Left hindlimb (tissue), 1 donor: ENCODE measurements at places on chromosomes 7 and 10.

DNA sequence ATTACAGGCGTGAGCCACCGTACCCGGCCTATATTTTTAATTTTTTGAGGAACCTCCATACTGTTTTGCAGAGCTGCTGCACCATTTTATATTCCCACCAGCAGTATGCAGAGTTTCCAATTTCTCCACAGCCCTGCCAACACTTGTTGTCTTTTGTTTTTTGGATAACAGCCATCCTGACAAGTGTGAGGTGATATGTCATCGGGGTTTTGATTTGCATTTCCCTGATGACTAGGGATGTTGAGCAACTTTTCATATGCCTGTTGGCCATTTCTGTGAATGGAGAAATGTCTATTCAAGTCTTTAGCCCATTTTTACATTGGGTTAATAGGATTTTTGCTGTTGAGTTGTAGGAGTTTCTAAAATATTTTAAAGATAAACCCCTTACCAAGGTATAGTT, 22.2 kb downstream of the ENTPD7 start:
- DNase-seq: no peak

DNA sequence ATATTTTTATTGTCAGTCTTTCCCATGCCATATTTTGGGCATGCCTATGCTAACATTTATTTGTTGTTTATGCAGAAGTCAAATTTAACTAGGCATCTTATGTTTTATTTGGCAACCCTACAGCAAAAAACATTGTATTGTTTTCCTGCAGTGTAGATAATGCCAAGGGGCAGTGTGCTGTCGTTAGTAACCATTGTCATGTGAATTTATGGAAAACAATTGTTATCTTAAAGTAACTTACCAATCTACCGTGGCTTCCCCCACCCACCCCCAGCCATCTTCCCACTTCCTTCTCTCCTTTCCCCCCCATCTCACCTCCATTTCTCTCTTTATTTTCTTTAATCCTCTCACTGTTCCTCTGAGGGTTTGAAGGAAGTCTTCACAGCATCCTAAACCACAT, 370.5 kb downstream of the ACTR3B start:
- no peak for DNase-seq

DNA sequence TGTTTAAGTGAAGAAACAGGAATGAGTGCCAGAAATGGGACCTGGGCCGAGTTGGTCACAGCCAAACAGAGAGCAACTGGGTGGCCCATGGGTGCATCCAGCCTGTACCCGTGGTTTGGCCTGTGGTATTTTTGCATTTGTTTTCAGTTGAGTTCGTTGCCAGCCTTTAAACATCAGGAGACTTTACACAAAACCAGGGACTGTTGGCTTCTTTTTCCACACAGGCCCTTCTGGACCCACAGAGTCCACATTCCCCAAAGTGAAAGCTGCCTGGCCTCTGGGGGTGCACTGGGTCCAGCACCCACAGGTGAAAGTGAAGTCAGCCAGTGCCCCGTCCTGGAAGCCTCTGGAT, 54.1 kb upstream of the TNS3 start:
- DNase-seq: no peak

- DNase-seq: no peak
These were observed 128.0 kb upstream of the CACUL1 start for GRCh38 chr10:118882741-118883140.

- DNase-seq: no peak
These were observed 107.6 kb upstream of the AFAP1L2 start for GRCh38 chr10:114511881-114512280.

DNA sequence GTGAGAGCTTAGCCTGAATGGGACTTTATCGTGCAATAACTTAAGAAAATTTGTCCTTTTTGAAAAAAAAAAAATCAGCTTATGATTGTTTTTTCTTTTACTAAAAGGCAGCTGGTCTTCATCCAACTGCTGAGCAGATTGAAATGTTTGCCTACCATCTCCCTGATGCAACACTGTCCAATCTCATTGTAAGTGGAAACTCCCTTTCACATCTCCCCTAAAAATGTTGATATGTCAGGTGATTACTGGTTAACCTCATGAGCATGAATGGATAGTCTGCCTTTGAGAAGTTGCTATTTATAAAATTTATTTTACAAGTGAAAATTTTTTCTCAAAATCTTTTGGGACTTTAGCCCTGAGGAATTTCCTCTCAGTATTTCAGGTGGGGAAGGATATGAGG, 17.8 kb upstream of the HKDC1 start:
- DNase-seq: no peak

DNA sequence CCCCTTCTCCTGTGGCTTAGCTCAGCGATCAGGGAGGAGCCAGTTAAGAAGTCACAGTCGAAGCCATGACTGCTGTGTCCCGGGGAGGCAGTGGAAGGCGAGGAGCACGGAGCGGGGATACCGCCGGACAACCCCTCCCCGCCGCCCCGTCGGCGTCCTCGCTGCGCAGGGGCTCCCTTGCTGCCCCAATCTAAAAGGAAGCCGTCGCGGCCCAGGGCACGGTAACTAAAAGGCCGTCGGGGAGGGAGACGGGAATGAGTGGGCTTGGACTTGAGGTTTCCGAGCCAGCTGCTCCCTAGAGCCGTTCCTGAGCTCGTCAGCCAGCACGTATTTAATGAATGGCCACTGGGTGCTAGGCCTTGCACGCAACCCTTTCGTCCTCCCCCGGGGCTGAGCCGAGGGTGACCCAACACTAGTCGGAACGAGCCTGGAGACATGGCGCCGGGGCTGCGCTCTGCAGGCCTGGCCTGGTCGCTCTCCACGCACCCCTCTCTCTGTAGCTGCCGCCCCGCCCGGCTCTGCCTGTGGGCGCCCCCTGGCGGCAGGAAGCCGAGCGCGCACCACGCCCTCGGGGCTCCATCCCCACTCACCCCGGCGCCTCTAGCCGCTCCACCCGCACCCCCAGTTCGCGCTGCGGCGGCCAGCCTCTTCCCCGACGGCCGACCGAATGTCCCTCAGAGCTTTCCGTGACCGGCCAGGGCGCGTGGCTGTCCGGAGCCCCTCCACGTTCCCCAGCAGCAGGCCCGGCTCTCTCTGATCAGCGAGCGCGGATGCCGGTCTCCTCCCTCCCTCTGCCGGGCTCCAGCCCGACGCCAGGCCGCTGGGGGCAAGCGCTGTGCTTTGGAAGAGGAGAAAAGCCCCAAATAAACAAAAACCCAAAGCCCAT, 29.3 kb upstream of the KCNK18 start:
- DNase-seq: peak; percentile 73

DNA sequence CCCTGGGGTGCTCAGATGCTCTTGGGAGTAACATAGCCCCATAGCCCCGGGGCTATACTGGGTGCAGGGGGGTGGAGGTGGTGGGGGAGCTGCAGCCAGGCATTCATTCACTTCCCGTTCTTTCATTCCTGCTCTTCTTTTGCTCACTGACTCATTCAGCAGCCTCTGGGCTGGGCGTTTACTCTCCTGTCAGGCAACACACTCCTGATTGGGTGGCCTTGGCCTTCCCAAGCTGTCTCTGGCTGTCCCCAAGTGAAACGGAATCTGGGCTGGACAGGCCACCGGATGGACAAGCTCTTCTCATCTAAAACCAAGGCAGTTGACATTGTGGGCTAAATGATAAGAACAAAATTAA, 34.6 kb downstream of the CHST3 start:
- DNase-seq: no peak

GRCh38 chr7:94417306-94417705, 22.6 kb downstream of the COL1A2 start:
- DNase-seq: no peak

DNA sequence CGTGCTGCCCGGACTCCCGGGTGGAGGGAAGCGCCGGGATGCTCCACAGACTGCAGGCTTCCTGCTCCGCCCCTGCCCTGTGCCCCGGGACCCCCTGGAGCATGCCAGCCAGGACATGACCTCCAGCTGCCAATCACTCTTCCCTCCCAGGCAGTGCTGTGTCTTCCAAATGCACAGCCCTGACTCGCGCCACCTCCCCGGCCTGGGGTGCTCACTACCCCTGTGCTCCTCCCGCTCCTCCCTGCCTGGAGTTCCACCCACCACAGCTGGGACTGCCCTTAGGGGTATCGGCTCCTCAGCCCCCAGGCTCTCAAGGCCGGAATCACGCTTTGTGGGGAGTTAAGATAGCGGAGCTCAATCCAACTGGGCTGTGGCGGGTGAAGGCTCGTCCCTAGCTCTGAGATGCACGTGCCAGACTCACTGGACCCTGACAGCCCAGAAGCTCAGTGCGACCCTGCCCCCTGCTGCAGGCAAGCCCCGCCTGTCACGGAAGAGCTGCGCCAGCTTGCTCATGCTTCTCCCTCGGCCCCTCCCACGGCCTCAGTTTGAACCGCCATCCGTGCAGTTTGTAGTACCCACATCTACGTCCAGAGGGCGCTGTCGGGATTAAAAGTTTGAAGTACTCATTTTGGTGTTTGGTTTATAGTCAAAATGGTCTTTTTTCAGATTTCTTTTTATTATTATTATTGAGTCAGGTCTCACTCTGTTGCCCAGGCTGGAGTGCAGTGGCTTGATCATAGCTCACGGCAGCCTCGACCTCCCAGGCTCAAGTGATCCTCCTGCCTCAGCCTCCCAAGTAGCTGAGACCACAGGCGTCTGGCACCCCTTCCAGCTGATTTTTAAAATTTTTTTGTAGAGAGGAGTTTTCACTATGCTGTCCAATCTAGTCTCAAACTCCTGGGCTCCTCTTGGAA, 142.5 kb upstream of the TCERG1L start:
- DNase-seq: peak; percentile 90

DNA sequence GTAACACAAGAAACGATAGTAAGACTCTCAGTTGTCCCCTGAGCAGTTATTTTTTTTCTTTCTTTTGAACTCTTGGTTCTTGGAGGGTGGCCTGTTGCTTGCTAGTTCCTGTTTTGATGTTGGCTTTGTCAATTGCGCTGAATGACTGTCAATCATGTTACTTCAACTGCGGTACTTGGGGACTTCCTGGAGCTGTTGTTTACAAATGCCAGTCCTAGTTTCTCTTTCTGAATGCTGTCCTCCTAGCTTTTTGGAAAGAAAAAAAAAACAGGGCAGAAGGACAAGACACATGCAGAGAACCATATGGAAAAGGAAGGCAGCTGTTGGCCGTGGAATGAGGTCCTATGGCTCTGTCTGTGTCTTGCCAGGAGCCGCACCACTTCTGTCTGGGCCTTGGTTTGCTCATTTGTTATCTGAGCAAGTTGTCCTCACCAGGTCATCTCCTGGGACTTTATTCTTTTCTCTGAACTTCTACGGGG, 7.0 kb upstream of the PDCD4 start:
- no peak for DNase-seq

DNA sequence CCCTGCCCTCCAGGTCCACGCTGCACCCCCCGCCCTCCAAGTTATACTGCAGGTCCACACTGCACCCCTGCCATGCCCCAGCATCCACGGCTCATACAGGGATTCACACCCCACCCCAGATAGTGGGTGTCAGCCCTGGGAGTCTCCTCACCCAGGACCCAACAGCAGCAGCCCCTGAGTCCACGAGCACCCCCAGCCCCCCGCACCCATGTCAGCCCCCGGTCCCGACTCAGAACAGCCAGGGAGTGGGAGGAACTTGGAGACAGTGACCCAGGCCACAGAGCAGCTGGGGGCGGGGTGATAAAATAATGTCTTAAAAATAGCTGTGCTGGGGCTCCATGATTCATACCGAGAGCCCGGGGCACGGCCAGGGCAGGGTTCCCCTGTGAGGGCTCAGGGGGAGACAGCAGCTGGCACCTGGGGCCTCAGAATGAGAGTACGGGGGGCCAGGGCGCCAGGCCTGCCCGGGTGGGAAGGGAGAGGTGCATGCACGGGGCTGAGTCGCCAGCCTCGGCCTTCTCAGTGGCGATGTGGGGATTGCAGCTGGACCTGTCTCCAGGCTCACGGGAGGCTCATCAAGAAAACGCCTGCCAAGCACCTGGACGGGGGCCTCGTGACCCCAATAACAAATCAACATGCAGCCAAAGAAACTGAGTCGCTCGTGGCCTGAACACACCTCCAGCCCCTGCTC, 29.8 kb downstream of the ADAP1 start:
- DNase-seq: no peak

GRCh38 chr10:117139581-117140524, 1.8 kb upstream of the VAX1 start:
- DNase-seq: no peak

DNA sequence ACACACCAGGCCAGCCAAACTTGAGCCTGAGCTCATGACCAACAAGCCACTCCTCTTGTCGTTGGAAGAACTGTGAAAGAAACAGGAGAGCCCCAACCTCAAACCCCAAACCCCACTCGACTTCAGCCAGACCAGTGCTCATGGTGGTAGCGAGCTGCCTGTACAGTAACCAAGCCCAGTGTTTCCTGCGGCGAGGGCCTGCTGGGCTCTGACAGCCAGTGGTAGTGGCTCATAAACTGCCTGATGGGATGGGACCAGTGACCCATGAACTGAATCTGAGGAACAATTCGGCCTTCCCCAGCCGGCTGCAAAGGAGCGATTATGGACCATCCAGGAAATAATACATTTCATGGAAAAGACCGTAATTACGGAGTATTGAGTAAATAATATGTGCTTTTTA, 191.9 kb downstream of the RPS24 start:
- no peak for DNase-seq

GRCh38 chr7:156616269-156617202, 24.0 kb upstream of the RNF32 start:
- DNase-seq: peak; percentile 44

DNA sequence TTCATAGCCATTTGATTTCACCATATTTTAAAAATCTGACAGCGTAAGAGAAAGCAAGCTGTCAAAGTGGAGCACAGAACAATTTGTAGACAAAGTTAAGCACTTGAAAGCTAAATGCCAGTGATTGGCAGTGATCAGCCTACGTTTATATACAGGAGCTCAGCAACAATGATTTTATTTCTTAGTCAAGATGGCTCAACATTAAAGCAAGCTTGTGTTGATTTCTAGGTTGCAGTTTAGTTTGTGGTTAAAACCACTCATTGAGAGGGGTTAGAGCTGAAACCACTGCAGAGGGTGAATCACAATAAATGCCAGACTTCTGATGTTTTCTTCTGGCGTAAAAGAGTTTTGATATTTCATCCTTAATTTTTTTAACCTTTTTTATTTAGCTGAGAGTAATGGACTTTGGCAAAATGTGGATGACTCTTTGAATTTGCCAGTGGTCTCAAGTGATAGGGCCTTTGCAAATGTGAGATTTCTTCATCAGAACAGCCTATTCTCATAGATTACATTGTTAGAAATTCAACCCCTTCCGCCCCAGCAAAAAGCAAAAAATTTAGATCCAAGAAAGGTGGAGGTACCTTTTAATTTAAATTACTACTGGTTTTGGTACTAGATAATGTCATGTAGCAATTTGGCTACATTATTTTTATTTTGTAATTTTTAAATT, 73.8 kb downstream of the SHOC2 start:
- DNase-seq: no peak

- peak; percentile 89 for DNase-seq
These were observed at the start of gene PDK4 for GRCh38 chr7:95596198-95597063. Gene PDK4 (minus strand): TSS chr7:95596516. CDS start chr7:95596293, 223 bp downstream.

DNA sequence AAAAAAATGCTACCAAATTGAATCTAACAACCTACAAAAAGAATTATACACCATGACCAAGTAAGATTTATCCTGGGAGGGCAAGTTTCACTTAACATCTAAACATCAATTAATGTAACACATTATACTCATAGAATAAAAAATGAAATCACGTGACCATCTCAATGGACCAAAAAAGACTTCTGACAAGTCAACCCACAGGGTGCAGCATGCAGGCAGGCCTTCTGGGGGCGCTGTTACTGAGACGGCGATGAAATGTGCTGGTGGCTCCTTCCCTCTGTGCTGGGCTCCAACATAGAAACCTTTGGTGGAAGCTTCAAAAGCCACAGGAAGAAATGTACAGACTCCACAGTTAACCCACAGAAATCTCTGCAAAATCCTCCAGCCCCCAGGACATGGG, 103.1 kb downstream of the INHBA start:
- DNase-seq: no peak
